ENCODE measurements at places on chromosomes 11 and 22.
A peak's percentile ranks its signal among the peaks of the same experiment; 100 is the strongest.

DNA sequence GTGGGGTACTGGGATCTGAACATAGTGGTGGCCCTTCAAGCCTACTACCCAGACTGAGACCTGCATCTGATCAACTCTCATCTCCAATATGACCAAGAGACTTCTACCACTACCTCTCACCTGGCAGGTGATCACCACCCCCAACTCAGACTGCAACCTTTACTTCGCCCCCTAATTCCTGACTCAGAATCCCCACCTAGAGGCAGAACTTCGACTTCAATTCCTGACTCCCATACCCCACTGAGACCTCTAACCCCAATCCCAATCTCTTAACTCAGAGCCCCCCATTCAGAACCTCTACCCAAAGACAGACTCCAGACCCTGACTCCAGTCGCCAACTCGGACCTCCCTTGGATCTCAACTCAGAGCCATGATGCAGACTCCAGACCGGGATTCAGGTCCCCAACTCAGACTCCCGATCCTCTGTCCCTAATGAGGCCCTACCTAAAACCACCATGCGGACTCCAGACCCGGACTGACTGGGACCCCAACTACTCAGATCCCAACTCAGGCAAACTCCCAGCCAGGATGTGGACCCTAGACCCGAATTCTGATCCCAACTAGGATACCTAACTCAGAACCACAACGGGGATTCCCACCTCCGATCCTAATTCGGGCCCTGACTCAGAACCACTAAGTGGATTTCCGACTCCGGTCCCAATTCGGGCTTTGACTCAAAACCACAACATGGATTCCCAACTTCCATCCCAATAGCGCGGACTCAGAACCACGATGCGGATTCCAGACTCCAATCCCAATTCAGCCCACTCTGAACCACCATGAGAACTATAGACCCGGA is 1.2 kb downstream of the KCNQ1OT1 start:
- DNase-seq = no peak

- no peak for DNase-seq
Observed at GRCh38 chr11:77073328-77074001, 6.7 kb downstream of the CAPN5 start.

GRCh38 chr11:113014262-113015097 is 53.3 kb downstream of the NCAM1 start:
- no peak for DNase-seq

DNA sequence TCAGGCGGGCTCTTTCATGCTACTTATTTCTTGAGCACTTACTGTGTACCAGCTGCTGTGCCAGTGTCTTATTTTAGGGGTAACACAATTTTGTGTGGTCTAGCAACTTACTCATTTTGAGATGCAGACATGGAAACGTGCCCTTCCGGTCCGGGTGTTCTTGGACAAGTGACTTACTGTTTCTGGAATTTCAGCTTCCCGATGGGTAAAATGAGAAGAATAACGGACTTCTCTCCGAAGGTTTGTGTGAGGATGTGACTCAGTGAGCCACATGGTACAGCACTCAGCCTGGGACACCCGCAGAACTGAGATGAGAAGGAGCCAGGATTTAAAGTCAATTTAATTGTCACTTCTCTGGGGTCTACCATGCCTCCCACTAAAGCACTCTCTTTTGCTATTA is 114.5 kb upstream of the SYT13 start:
- DNase-seq = no peak

DNA sequence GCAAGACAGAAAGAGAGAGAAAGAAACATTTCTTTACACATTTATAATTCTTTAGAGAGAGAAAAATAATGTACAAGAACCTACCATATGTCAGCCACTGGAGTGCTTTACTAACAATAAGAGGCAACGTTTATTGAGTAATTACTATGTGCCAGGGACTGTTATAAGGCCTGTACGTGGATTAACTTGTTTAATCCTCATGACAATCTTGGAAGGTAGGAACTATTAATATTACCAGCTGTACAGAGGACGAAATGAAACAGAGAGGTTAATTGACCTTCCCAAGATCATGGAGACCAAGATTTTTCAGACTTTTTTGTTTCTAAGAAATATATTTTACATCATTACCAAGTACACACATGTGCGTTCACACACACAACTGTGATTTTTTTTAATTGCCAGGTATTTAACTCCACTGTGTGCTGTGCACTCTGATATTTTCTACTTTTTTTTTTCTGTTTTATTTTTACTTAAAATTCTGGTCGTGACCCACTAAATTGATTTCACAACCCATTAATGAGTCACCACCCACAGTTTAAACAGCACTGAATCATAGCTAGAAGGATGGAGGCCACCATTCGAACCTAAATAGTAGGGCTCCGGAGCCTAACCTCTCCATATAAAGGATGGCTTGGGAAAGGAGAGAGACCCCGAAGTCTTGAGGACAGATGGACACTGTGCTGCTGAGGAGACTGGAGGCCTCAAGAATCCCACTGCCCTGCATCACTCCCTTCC is 21.4 kb downstream of the CREB3L1 start:
- DNase-seq = no peak

DNA sequence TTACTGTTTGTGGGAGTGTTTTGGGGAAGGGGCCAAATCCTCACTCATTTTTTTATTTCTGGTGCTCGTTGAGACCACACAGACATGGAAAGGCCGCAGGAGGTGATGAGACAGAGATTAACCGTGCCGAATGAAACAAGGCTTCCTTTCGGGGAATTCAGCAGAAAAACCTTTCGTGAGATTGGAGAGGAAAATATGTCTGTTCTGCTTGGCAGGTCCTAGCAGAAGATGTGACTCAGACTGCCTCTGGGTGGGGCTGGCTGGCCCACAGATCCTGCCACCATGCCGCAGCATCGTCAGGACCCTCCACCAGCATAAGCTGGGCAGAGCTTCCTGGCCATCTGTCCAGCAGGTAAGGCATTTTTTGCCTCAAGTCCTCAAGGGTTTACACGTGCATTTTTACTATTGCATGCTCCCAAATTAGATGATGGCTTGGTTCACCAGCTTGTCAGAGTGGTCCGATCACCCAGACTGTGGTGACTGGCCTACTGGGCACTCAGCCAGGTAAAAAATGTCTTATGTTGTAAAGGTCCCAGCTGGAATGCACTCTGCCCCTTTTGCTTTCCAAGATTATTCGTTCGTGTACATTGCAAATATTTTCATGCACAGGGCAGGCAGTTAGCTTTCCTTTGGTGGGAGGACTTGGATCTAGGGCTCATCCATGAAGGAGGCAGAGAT is 1.5 kb downstream of the DDB2 start:
- peak; percentile 43 for DNase-seq

GRCh38 chr11:12273618-12273995 is 103.8 kb upstream of the PARVA start:
- no peak for DNase-seq

GRCh38 chr11:131955904-131956303 is 585.5 kb downstream of the NTM start:
- DNase-seq = no peak

DNA sequence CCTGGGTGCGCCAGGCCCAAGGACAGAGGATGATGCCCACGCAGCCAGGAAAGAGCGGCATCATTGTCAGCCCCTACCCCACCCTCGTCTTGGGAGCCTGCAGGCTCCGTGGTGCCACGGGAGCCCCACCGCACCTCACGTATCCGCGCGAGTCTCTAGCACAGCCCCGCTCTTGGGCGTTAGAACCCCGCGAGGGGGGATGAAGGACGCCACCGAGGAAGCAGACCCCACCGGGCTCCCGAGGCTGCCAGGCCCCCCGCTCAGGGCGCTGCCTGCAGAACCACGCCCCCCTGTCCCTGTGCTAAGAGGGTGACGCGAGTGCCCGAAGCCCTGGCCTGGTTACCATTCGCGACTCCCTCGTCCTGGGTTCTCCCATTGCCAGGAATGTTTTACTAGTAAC is 52.3 kb upstream of the MS4A8 start:
- no peak for DNase-seq

DNA sequence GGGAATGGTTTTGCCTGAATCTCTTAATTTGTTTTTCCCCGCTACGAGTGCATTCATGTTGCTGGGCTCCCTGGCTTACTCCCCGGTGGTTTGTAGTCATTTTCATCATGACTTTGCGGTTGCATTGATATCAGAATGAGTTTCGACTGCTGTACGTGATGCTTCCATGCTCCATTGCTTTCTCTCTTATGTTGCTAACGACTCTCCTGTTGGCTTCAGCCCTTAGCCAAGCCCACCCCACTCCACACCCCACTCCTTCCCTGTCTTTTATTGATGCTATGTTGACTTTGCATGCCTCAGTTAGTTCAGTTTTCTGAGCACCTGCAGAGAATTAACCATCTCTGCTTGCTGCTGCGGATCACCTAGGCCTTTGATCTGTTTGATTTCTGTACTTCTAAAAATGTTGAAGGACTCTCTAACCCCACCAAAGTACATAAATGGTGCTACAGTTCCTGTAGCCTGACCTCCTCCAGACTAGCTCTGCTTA is 65.3 kb downstream of the ARFGAP2 start:
- no peak for DNase-seq

DNA sequence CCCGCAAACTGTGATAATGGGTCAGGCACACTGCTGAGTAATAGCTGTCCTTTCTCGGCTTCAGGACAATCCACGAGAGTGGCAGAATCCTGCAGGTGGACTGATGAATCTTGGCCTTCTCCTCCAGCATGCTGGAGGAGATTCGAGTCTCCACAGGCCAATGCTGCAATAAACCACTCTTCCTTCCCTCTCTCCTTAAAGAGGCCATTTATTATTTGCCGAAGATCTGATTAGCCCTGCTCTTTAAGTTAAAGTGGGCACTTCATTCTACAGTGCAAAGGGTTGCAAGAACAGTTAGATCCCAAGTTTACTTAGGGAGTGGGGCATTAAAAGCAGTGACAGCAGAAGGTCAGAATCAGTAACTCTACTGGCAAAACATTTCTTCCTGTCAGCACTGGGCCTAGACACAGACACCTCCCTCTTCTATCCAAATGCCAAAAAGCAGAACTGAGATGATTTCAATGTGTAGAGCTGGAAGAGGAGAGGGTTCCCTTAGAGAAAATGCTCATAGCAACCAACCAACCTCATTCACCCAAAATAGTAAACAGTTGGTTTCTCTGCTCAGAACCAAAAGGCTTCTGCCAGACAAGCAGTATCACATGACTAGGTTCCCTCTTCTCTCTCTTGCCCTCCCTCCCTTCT is 121.7 kb downstream of the SGSM3 start:
- DNase-seq = peak; percentile 54

DNA sequence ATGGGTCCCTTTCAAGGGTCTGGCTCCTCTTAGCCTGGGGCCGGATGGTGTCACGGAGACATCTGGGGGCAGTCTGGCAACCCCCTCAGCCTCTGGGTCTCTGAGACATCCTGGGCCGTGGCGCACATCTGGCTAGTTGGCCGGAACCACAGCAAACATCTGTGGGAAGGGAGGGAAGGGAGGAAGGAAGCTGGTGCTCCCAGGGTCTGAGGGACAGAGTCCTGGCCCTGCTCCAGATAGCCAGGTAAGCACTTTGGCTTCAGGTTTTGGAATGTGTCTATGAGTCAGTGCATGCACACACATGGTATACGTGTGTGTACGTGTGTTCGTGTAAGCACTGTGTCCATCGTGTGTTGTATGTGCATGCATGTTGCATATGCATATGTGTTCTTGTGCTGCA is 225.1 kb downstream of the MN1 start:
- DNase-seq = no peak

GRCh38 chr11:111845276-111846028 is 25.9 kb downstream of the ALG9 start:
- DNase-seq = peak; percentile 42

DNA sequence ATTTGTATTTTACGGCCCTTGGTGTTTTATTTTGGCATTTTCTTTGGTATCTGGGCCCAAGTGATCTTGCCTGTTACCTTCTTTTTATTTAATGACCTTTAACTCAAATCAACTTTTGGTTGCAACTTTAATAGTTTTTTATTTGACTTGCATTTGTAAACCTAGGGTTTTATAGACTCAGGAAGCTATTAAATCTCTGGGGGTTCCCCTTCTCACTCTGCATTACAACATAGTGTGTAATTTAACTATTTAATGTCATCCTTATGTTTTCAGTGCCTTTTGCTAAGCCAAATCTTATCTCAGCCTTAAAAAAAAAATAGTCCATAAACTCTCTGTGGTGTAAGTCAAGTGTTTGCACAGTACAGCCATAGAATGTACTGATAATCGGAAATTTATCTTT is 3.4 kb downstream of the FJX1 start:
- DNase-seq = no peak
